Erythroblast (primary cell): ENCODE measurements at places on chromosomes 1 and 21.

DNA sequence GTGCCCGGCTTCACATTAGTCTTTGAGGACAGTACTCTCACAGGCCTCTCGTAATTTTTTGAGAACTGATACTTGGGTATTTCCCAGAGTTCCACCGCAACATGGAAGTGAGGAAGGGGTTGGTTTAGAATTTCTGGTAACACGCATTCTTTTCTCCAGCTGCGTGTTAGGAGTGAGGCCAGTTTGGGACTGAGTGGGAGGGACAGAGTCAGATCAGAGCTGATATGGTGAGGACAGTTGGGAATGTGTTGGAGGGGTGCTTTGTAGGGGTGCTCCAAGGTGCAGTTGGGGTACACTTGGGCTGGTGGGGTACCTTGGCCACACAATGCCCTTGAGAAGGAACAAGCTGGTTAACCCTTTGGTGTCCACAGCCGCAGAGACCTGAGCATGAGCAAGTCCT is 6.7 kb downstream of the FBXO6 start:
- no peak for DNase-seq

DNA sequence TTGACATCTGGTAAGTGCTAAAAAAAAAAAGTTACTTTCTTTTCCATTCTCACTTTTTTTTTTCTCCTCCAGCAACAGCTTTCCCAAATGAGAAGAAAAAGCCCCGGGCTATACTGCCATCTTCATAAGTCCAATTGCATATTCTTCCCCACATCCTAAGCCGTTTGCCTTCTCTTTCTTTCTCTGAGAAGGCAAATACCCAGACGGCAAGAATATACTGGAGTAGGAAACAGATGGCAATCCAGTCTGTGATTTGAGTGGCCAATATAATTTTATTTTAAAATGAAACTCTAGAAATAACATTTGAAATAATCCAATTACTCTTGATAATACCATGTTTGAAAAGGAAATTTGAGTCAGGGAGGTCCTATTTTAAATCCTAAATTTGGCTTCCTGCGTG is 44.6 kb upstream of the GREM2 start:
- DNase-seq: no peak

- DNase-seq: no peak
Measured at GRCh38 chr1:235736263-235736662, 86.7 kb upstream of the GNG4 start.

DNA sequence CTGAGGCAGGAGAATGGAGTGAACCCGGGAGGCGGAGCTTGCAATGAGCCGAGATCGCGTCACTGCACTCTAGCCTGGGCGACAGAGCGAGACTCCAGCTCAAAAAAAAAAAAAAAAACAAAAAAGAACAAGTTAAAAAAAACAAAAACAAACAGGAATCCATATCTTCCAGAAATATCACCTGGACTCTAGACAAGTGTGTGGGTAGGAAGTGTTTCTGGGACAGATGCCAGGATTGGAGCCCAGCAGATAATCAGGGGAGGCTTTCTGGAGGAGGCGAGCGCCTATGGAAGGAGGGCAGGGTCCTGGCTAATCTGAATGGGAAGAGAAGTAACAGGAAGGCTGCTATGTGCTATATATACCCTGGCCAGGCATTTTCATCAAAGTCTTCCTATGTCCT is 43.6 kb upstream of the SYNC start:
- DNase-seq: no peak

- peak; percentile 47 for DNase-seq
Measured at GRCh38 chr1:159960721-159961381, 6.8 kb upstream of the SLAMF9 start.

DNA sequence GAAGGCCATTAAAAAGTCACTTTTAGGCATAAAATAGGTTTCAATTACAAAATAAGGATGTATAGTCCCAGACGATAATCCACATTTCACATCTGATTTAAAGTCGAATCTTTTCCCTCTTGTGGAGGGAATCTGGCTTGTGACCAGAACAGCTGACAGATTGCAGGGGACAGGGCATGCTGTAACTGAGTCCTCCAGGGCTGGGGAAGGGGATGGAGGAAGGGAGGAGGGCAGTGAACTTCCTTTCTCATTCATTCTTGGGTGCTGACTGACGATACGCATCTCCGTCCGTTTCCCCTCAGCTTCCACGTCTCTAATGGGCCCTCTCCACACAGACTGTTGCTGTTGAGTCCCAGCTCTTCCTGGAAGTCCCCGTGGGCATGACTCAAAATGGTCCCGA is 108.1 kb upstream of the CSF3R start:
- no peak for DNase-seq

- no peak for DNase-seq
Measured at GRCh38 chr1:235607284-235607683, 42.3 kb downstream of the GNG4 start.

DNA sequence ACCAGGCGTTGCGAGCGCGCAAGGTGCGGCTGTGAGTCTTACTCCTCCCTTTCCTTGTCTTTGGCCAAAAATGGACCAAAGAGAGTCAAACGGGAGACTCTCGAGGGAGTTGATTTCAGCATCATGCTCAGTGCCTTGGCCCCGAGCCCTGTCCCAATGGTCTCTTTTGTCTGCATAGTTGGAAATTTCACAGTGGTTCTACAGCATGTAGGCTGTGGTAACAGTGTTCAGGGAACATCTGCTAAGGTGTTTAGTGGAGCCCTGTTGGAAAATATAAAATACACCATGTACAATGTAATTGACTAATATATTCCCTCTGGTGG is 2.7 kb downstream of the CACNA1E start:
- no peak for DNase-seq

GRCh38 chr1:203228670-203229069 is 803 bp downstream of the CHIT1 start:
- no peak for DNase-seq

- DNase-seq: no peak
Measured at GRCh38 chr21:22855581-22855980, 1857.4 kb downstream of the NCAM2 start.

DNA sequence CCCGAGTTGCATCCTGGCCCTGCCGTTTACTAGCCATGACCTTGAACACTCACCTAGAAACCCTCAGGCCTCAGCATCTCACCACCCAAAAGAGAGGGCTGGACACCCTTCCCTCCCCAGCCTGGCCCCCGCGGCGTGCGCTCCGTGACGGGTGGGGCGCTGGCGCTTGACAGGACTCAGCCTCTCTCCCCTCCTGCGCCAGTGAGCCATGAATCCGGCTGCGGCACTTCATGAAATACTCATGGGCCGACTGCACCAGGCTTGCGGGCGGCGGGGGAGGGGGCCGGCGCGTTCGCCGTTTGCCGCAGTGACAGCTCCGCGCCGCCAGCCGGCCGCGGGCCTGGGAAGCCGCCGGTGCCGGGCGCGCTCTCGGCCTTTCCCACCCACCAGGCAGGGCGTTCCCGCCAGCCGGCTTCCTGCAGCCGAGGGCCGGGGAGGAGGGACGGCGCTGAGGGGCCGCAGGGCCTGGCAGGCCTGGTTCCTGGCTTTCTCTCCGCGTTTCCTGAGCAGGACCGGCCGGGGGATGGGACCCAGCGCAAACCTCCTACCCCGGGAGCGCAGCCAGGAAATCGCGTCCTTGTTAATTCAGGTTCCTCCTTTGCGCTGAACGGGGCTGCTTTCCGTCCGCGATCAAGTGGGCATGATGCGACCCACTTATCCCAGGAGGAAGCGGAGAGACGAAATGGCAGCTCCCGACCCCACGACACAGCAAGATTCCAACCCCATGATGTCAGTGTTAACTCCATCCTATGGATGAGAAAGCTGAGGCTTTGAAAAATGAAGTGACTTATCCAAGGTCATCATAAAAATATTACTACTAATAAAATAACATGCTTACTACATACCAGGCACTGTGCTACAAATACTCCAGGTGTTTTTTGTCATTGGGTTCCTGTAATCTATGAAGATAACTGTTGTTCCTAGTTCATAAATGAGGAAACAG is 9.1 kb upstream of the LUZP1 start:
- DNase-seq: no peak
